ENCODE measurements at places on chromosomes 11 and 22. TPM values are rescaled to one million over a fixed set of nuclear protein-coding genes. Genes with fewer than 3 reads are reported as not detected.

DNA sequence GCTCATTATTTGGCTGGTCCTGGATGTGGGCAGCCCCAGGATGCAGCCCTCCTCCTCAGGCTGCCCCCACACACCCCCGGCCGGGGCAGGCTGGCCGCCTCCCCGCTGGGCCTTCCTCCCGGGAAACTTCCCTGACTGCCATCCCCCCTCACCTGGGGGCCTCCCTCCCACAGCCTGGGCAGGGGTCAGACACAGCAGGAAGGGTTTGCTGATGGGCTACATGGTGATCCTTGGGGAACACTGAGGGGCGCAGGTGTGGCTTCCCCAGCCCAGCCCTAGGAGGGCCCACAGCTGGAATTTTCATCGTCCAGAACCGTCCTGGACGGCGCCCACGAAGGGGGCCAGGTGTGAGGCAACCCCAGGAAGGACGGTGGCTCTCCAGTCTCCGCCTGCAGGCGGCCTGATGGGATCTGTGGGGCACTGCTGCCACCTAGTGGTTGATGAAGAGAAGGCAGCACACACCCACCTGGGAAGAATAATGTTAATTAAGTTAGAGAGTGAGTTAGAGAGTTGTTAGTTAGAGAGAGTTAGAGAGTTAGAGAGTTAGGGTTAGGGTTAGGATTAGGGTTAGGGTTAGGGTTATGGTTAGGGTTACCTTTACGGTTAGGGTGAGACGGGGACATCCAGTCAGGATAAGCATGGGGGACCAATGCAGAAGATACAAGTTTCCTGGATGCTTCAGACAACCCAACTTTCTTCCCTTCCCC lies 75.9 kb upstream of the PRR5 start:
- DNase-seq = peak; percentile 75

DNA sequence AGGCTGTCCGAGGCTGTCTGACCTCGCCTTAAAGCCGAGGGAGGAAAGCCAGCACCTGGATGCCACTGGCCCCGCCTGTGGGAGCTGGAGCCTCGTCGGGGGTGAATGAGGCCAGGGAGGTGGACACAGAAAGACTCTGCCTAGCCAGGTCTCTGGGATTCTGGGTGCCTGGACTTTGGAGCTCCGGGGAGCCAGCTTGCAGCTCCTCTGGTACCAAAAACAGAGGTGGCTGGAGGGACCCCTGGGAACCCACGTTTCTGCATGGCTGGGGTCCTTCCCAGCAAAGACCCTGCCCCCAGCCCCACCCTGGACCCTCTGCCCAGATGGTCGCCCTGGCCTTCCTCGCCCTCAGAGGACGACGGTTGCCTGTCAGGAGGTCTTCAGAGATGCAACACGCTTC lies 239.7 kb downstream of the BRD1 start:
- no peak for DNase-seq

C22orf31 gene
- not detected for total RNA-seq

- DNase-seq = peak; percentile 58
These were observed 3.9 kb upstream of the RNF215 start for GRCh38 chr22:30390974-30391691.

DNA sequence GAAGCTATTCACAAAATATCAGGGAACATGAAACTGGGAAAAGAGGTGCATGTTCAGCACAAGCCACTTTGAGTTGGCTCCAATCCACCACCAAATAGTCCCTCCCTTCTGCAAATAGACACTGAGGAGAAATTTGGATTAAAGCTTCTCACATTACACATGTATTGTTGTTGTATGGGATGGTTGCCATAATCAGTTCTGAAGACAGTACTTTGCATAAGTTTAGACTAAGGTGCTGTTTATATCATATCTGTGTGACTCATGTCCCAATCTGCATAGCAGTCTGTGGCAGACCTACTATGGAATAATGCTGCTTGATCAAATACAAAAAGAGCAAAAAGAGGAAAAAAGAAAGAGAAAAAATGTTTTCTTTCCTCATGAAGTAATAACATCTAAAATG lies 376.7 kb upstream of the DDI1 start:
- no peak for DNase-seq

DNA sequence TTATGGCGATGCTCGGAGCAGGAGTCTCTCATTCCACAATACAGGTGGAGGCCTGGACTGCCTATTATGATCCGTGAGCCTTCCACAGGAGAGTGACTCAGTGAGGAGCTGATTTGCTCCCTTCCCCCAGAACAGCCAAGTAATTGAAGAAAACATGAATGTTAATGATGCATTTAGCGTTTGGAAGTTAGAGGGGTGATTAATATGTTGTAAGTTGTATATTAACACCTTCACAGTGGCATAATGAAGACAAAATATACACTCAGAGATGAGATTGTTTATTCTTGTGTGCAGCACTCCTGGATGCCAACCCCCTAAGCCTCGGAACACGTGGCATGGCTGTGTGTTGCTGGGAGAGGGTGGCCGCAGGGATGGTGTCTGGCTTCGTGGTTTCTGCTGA lies 98.6 kb downstream of the GRIK4 start:
- DNase-seq = no peak

DNA sequence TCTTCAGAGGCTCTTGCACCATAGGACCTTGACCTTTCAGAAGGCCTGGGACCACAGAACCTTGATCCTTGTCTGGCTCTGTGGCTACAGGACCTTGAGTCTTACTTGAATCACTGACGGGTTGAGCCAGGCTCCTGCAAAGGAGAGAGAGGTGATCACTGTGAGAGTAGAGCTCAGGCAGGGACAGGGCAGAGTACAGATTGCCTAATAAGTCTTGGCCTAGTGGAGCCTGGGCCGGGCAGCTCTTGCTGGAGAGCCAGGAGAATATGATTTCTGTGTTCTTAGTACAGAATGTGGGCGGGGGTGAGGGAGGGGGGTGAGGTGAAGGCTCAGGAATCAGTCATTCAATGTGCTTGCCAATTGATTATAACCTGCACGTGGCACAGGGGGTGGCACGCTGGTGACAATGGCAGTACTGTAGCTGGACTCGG lies 26.0 kb downstream of the SERPINH1 start:
- DNase-seq = no peak

- DNase-seq = peak; percentile 31
These were observed 29.2 kb downstream of the SC5D start for GRCh38 chr11:121321614-121322243.

DNA sequence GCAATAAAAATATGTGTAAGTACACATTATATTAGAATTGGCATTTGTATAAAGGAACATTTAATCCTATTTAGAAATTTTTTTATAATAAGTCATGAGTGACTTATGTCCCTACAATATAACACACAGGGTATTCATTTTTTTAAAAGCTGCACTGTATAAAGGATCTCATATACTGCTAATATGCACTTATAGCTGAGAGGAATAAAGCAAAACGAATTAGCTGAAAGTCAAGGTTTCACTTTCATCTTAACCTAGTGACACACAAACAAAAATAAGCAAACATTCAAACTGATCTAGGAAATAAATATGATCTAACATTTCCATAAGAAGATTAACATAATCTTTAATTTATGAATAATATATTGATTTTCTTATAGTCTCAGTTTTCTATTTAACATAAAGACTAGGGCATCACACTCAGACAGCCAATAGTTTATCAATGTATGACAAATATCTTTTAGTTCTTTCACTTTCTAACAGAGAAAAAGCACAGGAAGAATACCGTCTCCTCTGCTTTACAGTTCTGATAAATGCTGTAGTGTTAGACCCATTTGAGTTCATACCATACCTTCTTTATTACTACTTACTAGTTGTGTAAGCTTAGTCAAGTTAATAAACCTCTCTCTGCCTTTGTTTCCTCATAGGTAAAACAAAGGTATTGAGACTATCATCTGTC lies 42.9 kb downstream of the DCDC1 start:
- no peak for DNase-seq

DNA sequence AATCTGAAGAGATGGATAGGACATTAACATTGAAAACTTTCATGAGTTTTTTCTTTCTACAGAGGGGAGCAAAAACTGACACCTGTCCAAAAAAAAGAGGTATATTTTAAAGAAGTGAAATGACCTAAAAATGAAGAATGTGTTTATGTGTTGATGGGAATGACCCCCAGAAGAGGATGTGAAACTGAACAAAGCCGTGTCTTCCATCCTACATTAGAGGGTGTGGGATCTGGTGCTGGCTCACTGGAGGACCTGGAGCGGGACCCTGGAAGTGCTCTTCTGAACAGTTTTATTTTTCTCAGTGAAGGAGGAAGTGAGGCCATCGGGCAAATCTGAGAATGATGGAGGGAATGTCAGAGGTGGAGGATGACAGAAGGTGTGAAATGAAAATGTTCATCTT lies 470.1 kb downstream of the NTM start:
- DNase-seq = no peak

OR52H1 gene
- total RNA-seq = not detected

BACE1 gene
- total RNA-seq = 14.6 TPM

BCO2 gene
- 53.3 TPM for total RNA-seq

DNA sequence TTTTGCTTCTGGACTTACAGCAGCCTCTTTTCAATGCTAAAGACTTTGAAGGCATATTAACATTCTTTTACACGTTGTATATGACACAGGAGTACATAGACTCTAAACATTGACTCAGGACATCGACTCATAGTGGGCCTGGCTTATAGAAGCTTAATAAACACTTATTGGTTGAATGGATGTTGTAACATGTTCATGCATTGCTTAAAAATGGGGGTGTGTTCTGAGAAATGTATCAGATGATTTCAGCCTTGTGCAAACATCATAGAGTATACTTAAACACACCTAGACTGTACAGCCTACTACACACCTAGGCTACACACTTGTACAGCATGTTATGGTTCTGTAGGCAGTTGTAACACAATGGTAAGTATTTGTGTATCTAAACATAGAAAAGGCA lies 17.9 kb downstream of the TTC17 start:
- no peak for DNase-seq

DNA sequence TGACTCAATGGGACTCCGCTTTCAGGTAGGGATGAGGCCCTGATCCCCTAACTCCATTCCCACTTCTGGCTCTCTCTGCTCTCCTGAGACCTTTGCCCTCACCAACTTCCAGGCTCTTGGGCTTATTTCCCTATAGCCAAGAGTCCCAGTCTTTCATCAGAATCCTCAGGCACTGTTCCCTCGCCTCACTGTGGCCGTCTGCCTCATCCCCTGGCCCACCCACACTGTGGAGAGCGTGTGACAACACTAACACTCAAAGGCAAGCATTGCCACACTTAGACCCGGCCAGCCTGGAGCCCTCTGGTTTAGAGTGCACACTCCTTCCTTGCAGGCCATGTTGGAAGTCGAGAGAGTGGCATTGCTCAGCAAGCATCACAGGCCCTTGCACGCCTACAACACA lies 27.0 kb downstream of the SERPINH1 start:
- DNase-seq = no peak
